ENCODE measurements at places on chromosomes 5 and 9.

GRCh38 chr9:77433675-77434445 lies 214.3 kb downstream of the GNA14 start:
- peak; percentile 43 for DNase-seq

GRCh38 chr5:53362521-53362941 lies 117.9 kb upstream of the FST start:
- no peak for DNase-seq

DNA sequence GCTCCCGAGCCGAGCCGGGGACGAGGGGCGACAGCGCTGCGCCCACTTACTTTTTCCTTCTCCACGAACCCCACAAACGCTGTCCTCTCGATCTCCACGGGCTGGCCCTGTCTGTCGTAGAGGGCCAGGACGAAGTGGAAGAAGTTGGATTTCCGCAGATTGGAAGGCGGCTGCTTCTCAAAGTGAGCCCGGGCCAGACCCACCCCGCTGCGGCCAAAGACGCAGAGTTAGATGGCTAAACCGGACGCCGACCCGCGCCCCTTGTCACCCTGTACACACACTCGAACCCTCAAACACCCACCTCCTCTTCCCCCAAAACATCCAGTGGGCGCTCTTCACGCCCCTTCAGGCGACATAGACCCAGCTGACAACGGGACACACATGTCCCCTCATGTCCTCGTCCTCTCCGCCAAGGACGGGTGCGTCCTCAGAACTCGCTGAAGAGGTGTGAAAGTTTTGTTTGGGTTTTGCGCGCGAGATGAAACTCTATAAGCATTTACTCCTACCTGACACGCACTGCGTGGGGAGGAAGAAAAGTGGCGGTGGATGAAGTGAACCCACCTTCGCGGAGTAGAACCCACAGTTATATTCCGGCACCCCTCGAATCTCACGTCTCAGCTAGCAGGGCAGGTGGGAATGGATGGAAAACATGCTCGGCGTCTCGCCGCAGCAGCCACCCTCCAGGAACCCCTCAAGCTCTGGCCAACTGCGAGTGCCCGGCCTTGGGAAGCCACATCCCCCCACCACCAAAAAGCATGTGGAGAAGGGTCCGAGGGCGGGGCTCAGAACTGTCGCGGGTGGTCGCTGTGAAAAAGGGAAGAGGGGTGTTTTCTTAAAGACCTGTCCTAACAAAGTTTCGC lies 2.6 kb downstream of the EBF1 start:
- no peak for DNase-seq

- DNase-seq, result no peak
Observed at GRCh38 chr5:97764700-97765099, 581.7 kb upstream of the RIOK2 start.

DNA sequence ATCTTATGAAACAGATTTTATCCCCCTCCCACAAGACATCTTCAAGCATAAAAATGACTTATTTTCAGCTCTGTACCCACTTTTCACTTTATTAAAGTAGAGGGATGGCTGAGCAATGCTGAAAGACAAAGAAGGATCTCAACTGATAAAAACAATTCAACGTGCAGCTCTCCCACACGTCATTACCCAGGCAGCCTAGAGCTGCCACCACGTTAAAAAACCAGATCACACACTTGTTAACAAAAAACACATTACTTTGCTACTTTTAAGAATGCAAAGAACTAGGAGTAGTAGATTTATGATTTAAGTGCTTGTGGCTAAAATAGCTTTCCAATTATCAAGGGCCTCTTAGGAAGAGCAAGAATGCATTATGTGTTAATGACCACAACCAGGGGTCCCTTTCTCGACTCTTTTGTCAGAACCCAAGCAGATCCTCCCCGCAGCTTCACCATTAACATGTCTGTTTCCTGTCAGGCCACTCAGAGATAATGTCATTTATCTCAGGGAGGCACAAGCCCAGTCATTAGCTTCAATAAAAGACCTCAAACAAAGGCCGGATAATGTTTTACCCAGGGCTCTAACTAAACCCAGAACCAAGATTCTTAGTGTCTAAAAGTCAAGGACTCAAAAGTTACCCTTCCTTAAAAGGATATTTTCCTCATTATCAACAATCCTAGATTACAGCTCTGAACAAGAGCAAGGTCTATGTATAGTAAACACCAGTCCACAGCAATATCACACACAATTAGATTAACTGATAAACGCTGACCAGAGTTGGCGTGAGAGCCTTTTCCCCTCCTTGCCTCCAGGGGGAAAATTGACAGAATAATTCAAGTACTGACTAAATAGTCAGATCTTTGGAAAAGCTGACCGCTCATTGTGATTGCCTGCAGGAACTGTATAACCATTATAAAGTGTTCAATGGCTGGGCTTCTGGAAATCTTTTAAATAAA lies 7.5 kb downstream of the ZNF608 start:
- DNase-seq, result peak; percentile 85

GRCh38 chr5:14143546-14143840 lies 351 bp downstream of the TRIO start:
- no peak for DNase-seq

- DNase-seq, result no peak
Observed at GRCh38 chr5:151195622-151196021, 28.3 kb downstream of the CCDC69 start.

GRCh38 chr5:180153099-180153498 lies 55.9 kb downstream of the RASGEF1C start:
- DNase-seq, result no peak

DNA sequence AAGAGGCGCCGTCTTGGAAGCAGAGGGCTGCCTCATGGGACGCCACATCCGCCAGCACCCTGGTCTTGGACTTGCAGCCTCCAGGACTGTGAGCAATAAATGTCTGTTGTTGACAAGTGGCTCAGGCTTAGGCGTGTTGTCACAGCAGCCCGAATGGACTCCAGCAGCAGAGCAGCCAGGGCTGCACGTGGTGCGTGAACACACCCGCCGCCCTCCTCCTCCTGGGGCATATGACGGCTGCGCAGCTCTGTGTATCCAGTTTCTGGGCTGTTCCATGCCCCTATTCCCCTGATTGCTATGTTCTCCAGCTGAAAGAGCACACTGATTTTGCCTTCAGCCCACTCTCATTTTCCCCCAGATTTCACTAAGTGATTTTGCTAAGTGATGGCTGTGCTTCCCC lies 36.0 kb upstream of the CLPTM1L start:
- DNase-seq, result no peak

- DNase-seq, result no peak
Observed at GRCh38 chr9:92030367-92030766, 80.3 kb upstream of the ROR2 start.

GRCh38 chr9:91522481-91522880 lies 98.8 kb upstream of the NFIL3 start:
- DNase-seq, result no peak

DNA sequence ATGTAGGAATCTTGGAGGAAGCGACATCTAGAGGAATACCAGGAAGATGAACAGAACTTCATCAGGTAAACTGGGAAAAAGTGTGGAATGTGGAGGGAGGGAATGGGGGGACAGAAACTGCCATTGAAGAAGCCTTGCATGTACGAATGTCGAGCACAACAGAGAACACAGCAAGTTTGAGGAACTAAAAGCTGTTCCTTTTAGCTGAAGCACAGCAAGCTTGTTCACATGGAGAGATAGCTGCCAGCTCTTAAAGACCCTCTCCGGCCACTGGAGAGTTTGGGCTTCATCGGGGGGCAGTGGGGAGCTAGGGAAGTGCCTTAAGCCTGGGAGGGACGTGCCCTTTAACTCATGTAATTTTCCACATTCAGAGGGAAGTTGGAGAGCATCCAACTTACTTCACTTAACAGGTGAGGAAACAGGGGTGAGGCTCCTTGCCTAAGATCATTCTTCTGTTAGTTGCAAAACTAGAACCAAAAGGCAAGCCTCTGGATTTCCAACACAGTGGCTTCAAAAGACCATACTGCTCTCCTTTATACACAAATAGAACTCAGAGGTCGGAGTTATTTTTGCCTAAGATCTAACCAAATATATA lies 2.3 kb upstream of the CYFIP2 start:
- no peak for DNase-seq

DNA sequence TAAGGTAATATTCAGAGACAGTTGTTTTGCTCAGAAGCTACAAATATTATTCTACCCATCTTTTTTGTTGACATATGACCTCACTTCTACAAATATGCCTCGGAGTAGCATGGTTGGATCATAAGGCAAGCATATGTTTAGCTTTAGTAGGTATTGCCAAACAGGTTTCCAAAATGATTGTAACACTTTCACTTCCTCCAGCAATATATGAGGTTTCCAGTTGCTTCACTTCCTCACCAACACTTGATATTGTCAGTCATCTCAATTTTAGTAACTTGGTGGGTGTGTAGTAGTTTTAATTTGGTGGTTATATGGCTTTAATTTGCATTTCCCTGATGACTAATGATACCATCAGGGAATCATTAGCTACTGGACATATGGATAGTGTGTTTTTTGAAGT lies 46.7 kb downstream of the TNFSF8 start:
- no peak for DNase-seq

- DNase-seq, result no peak
Observed at GRCh38 chr9:14554886-14555285, 138.3 kb downstream of the ZDHHC21 start.

DNA sequence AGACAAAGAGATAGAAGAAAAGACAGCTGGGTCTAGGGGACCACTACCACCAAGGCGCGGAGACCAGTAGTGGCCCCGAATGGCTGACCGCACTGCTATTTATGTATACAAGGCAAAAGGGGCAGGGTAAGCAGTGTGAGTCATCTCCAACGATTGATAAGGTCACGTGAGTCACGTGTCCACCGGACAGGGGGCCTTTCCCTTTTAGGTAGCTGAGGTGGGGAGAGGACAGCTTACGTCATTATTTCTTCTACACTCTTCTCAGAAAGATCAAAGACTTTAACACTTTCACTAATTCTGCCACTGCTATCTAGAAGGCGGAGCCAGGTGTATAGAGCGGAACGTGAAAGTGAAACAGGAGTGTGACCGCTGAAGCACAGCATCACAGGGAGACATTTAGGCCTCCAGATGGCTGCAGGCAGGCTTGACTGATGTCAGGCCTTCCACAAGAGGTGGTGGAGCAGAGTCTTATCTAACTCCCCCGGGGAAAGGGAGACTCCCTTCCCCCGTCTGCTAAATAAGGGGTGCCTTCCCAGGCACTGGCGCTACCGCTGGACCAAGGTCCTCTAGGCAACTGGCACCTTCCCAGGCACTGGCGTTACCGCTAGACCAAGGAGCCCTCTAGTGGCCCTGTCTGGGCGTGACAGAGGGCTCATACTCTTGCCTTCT lies 6.1 kb upstream of the PRR16 start:
- DNase-seq, result no peak

- DNase-seq, result no peak
Observed at GRCh38 chr5:86320266-86320665, 297.5 kb upstream of the COX7C start.

- DNase-seq, result no peak
Observed at GRCh38 chr5:120155873-120156272, 308.2 kb upstream of the PRR16 start.

DNA sequence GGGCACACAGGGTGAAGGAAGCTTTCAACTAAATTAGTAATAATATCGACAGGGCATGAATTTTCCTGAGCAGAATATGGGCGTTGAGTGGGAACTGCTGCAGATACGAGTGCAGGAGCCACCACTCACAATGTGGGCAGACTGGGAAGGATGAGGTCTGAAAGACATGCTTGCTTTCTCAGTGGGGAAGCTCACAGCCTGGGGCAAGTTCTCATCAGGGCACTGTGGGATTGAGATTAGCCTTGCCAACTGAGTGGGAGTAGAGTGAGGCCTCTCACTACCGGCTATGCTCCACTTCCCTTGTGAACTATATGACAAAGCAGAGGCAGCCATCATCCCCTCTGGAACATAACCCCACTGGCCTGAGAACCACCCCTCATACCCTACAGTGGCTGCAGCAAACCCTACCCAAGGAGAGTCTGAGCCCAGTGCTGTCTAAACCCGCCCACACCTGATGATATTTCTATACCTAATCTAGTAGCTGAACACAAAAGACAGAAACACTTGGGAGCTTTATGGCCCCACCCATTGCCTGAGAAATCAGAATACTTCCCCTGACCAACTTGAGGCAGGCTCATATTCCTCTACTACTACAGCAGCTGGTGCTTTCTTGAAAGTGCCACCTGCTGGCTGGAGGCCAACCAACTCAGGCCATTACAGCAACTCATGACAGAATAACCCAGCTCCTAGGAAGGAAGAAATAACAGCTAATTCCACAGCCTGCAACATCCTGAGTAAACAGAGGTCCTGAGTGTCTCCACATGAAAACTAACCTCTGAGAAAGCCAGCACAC lies 173.7 kb upstream of the SPEF2 start:
- no peak for DNase-seq

DNA sequence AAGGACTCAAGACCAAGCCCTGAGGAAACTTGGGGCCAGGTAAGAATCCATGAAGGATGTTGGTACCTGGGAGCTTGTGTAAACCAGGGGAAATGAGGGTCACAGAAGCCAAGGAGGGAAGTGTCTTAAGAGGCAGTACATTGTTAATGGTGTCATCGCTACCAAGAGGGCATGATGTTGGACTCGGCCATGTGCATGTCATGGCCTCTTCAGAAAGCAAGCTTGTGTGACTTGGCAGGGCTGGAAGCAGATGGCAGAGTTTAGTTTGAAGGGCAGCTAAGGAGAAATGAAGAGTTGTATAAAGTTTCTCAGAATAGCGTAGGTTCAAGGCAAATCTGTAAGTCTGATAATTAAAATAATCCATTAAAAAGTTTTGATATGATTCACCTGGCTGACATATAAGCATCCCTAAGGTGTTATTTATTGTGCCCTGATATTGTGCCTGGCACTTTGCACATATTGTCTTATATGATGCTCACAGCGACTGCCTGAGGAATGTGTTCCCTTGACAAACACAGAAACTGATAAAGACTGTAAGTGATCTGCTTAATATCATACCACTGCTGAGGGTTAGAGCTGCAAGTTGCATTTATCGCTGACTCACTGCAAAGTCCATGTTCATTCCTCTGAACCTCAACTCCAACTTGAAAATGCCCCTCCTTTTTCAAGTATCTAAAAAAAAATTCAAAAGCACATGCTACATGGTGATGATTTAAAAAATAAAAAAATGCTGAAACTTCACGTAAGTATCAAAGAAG lies 81.3 kb upstream of the PTPN3 start:
- no peak for DNase-seq

- no peak for DNase-seq
Observed at GRCh38 chr5:35415309-35415708, 185.0 kb upstream of the PRLR start.

DNA sequence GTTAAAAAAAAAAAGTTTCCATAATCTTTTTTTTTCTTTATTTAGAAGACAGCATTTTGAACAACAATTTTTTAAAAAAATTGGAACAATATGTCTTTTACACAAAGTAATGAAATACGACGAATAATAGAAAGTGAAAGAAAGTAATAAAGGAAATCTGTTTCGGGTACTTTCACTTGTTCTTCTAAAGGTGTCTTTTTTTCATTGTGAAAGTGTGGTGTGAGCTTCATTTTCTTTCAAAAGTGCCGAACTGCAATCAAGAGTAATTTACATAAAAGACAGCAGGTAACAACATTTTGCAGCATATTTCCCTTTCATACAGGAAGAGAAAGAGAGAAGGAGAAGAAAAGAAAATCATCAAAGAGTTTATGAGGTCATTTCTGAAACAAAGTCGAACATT lies 159.7 kb upstream of the CDH12 start:
- no peak for DNase-seq

- no peak for DNase-seq
Observed at GRCh38 chr5:151697452-151697851, 10.7 kb upstream of the SPARC start.

All from NCI-H2227 treated with DMSO at 0.1 percent for 48 hours (cell line).